ENCODE measurements at places on chromosomes 2 and 18.

- DNase-seq: no peak
Measured at GRCh38 chr2:21406911-21407310, 283.1 kb downstream of the TDRD15 start.

DNA sequence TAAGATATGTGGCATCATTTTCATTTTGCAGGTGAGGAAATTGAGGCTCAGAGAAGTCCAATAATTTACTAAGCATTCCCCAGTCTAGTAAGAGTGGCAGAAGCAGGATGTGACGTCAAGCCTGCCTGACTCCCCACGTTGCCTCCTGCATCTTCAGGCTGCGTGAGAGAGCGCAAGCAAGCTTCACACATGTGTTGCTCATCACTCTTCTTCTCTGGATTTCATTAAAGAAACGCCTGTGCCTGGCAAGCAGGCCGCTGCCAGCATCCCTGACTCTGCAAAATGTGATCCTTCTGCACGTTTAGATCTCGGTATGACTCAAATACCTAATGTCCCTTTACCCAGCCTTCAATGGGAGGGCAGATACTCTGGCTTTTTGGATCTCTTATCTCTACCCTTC, 96.8 kb downstream of the PRKCE start:
- DNase-seq: no peak

- DNase-seq: no peak
Measured at GRCh38 chr2:26772064-26773001, 8.2 kb downstream of the SLC35F6 start.

DNA sequence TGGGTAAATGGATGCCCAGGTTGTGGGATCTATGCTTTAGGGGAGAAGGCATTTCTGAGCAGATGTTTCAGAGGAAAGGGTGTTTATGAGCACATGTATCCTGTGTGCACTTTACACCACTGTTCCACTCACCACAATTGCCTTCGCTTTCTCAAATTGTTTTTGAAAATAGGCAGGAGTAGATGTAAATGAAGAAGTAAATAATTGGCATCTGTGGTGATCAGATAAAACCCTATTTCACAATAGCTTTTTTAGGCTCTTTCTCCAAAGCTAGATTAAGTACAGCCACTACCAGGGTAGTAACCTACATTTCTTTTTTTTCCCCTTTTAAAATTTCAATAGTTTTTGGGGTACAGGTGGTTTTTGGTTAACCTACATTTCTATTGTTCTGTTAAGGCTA, 40.6 kb downstream of the TMEM178A start:
- DNase-seq: no peak

DNA sequence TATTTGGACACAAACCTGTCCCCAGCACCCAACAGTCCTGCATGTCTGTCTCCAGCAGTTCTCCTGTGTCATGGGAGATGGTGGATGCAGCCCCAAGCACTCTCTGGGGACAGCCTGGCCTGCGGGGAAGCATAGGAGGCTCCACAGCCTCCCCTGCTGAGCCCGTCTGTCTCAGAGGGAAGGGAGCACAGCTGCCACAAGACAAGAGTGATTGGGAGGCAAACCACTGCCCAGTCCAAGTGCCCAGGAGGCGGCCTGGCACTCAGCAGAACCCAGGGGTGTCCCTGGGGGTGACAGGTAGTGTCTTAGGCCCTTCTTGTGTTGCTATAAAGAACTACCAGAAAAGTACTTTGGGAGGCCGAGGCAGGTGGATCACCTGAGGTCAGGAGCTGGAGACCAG, 211.2 kb upstream of the MYT1L start:
- no peak for DNase-seq

GRCh38 chr2:106827158-106827557, 58.8 kb downstream of the ST6GAL2 start:
- no peak for DNase-seq

GRCh38 chr2:70381235-70381634, 79.4 kb upstream of the FAM136A start:
- DNase-seq: no peak

DNA sequence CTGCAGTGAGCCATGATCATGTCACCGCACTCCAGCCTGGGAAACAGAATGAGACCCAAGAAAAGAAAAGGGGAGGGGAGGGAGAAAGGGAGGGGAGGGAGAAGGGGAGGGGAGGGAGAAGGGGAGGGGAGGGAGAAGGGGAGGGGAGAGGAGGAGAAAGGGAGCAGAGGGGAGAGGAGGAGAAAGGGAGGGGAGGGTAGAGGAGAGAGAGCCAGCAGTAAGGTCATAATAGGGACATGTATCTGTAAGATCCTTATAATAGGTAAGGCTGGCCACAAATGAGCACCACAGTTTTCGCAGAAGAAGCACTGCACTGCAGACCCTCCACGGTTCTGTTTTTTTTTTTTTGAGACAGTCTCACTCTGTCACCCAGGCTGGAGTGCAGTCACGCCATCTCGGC, 62.6 kb downstream of the STPG4 start:
- DNase-seq: no peak

DNA sequence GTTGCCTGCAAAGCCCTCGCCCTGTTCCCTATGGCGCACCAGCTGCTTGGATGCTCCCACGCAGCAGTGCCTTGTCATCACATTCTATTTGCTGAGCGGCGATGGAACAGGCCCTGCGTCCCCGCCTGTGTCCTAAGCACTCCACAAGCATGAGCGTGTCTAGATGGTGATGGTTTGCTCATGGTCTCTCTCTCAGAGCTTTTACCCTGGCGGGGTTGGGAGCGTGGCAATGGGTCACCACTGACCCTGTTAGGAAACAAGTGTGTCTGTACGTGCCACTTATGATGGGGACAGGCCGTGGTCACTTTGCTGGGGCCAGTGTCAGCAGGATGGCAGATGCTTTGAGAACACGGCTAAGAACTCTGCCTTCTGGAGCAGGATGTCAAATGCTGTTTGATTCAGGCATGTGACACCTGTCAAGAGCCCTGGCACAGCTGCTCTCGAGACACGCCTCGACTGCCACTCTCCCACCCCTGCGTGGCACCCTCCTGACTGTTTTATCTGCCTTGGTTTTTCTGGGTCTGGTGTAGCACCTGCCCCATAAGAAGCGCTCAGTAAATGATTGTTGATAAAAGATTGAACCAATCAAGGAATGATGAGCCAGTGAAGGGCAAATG, 44.2 kb downstream of the RRM2 start:
- DNase-seq: peak; percentile 37

- no peak for DNase-seq
Measured at GRCh38 chr2:150204451-150204850, 283.0 kb downstream of the RND3 start.

GRCh38 chr2:190511104-190511503, 23.4 kb downstream of the NEMP2 start:
- DNase-seq: no peak

- DNase-seq: no peak
Measured at GRCh38 chr2:171529914-171530313, 7.6 kb downstream of the CYBRD1 start.

DNA sequence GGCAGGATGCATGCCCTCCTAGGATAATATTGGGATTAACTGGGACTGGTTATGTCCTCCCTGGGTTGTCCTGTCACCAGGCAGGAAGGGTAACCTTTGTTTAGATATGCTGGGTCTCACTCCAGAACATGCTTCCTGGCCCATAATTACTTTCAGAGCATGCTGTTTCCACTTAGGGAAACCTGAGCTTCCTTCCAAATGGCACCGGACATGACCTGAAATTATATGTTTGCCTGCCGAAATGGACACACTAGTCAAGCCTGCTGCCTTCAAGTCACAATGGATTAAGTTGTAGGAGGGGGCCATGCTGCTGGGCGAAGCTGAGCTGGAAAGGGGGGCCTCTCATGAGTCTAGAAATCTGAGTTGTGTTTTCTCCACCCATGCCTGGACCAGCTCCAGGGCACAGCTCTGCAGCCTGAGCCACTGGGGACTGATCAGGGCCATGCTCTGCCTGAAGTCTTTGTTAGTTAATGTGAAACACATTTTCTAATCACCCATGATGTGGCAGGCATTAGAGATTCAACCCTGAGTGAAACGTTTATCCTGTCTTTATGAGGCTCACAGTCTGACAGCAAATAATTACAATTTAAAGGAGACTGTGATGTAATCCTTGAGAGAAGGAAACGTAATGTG, 273.3 kb downstream of the TNS1 start:
- DNase-seq: no peak

DNA sequence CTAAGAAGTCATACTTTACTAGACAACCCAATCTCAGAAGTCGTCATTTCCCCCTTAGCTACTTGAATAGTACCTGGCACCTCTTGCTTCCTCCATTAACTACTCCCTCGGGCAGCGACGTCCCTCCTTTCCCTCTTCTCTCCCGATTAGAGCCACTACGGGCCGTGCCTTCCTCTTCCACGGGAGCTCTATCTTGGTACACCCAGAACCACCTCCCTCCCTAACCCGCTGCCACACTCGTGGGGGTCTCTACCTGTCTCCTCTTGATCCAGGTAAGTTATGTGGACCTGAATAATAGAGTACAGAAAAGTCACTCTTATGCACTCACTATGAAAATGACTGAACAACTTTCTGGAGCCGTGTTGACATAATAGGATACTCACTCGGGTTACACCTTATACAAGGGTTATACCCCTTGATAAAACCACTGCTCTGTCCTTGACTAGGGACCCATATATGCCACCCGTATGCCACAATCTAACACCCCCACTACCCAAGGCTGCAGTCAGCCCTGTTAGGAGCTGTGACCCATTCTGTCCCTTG, 595 bp upstream of the HDHD2 start:
- no peak for DNase-seq

DNA sequence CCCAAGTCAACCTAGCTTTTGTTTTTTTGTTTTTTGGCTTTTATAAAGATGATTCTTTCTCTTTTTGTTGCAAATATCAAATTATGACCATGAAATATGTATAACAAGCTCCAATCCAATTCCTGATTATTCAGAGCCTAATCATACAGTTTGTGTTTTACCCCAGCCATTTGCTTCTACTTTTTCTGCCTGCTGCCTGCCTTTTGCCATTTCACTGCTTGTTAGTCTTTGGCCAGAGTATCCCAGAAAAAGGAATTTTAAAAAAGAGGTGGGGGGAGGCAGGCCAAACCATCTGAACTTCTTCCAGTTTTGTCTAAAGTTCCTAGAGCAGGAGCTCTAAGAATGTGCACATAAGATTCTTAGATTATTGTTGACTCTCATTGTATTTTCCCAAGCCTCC, 211.9 kb upstream of the VRK2 start:
- DNase-seq: no peak

DNA sequence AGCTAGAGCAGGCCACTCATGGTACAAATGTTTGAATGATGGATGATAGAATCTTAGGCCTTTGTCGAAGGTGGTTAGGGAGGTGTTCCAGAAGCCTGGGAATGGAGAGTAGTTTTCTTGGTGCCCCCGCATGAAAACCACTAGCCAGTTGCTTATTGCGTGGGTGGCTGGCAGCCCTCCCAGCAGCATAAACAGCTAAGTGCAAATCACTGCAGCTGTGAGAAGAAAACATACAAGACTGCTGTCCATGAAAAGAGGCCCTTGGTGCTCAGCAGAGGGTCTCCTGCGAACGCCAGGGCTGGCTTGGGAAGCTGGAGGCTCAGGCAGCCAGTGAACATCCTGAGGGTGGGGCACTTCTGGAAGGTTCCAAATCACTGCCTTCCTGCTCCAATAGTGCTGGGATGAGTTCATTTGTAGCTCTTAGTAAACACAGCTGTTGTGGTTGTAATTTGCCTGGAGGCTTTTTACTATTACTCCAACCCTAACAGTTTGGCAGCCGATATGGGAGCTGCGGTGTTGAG, 118.8 kb downstream of the MGAT5 start:
- DNase-seq: no peak

- DNase-seq: no peak
Measured at GRCh38 chr2:26682155-26682554, 10.4 kb upstream of the KCNK3 start.

DNA sequence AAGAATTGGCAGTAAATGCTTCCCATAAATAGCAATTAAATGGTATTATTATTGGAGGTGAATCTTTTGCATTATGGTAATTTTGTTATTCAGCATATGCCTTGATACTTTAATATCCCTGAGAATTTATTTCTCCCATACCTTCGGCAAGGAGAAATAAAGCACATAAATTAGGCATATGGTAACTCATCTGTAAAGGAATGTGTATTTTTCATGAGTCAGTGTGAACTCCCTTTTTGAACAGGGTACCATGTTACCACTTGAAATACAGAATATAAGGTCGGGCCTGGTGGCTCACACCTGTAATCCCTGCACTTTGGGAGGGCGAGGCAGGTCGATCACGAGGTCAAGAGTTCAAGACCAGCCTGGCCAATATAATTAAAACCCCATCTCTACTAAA, 18.4 kb downstream of the METTL21A start:
- no peak for DNase-seq

DNA sequence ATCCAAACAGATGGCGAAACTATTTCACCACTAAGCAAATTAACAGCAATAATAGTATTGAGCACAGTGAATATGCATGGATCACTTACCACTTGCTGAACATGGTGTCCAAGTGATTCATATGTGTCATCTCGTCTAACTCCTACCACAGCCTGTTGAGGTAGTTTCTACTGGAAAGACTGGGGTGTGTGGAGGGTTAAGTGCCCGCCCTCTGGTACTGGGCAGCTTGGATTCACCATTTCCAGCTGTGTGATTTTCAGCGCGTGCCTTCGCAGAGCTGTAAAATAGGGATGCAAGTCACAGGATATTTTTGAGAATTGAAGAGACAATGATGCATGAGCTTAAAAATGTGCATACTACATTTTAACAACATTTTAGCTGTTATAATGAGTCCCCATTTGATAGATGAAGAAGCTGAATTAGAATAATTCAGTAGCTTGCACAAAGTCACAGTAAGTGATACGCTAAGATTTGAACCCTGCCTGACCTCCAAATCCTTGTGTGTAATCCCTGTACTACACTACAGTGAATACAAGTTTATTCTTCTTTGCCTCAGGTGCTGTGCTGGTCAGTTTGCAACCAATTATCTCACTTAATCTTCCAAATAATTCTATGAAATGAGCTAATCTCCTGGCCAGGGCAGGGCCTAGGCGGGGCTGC, 75.2 kb upstream of the SIX2 start:
- DNase-seq: no peak

GRCh38 chr2:130334026-130334425, 8.7 kb upstream of the IMP4 start:
- no peak for DNase-seq

- DNase-seq: no peak
Measured at GRCh38 chr18:49847524-49847923, 34.2 kb upstream of the ACAA2 start.

- DNase-seq: no peak
Measured at GRCh38 chr2:191905336-191905735, 58.4 kb upstream of the CAVIN2 start.

GRCh38 chr2:232979871-232980461, 33.1 kb downstream of the NGEF start:
- no peak for DNase-seq

GRCh38 chr18:7438646-7439045, 128.5 kb upstream of the PTPRM start:
- no peak for DNase-seq

DNA sequence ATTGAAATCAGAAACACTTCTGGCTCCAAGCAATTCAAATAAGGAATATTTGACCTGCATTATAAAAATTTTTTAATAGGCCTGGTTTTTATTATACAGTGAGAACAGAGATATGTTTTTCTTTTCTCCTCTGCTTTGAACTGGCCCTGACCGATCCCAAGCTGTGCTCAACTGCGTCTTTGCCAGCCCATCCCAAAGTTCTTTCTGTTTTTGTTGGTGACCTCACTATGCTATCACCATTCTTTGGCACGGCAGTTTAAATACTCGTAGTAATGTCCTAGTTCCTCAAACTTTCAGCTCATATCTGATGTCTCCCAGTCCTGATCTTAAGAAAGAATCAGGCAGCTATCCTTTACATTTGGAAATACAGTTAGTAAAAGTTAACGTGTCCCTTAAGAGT, 42.3 kb upstream of the NETO1 start:
- no peak for DNase-seq

- no peak for DNase-seq
Measured at GRCh38 chr2:85801871-85802270, 48.1 kb downstream of the ATOH8 start.

Measured in NCI-H187 treated with DMSO at 0.1 percent for 48 hours (cell line).